ENCODE measurements at places on chromosomes 2 and 18.
A peak's percentile ranks its signal among the peaks of the same experiment; 100 is the strongest.

DNA sequence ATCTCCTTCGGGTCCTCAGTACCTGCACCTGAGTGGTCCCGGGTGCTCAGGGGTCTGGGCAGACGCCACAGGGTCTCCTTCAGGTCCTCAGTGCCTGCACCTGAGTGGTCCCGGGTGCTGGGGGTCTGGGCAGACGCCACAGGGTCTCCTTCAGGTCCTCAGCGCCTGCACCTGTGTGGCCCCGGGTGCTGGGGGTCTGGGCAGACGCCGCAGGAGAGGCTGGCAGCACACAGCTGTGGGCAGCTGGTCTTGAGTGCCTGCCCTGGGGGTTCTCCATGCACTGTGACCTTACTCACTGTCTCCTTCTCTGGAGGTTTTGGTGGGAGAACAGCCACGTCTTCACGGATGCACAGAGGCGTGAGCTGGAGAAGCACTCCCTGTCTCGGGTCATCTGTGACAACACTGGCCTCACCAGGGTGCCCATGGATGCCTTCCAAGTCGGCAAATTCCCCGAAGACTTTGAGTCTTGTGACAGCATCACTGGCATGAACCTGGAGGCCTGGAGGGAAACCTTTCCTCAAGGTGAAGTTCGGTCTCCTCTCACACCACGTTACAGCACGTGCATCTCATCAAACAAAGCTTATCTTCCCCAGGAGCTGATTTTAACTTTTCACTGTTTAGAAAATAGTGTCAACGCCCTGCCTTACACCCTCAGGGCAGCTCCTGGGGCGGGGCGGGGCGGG is 82.6 kb downstream of the TPO start:
- DNase-seq, result no peak
- H3K27ac ChIP-seq, result no peak overlapping the region
- no peaks in the 10 kb centered on the region for H3K4me1 ChIP-seq
- H3K27me3 ChIP-seq, result peaks cover 13% of the 10 kb centered on the region
- no peaks in the 10 kb centered on the region for H3K36me3 ChIP-seq

- peaks cover 15% of the 10 kb centered on the region for H3K4me1 ChIP-seq
- H3K36me3 ChIP-seq, result peaks cover 41% of the 10 kb centered on the region
- H3K27me3 ChIP-seq, result no peaks in the 10 kb centered on the region
Measured at GRCh38 chr2:27441958-27442919, at the start of gene KRTCAP3. TSS of gene KRTCAP3 (plus strand) at chr2:27442381. CDS start at chr2:27442413, 32 bp downstream.

DNA sequence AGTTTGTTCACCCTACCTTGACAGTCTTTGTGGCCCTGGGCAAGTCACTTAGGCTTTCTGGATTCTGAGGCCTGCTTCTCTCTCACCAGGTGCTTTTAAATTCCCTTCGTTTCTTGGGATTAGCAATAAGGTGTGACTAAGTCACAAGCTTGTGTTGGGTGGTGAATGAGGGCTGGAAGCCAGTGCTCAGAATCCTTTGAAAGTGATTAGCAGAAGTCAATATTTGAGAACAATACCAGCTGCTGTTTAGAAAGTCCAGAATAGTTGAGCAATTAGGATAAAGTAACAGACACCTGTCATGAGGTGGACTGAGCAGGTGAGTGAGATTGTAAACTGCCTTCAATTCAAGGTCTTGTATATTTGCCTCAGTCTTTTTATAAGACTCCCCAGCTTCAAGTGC is 19.3 kb upstream of the MGAT5 start:
- H3K4me1 ChIP-seq, result peaks cover 70% of the 10 kb centered on the region
- H3K27me3 ChIP-seq, result no peaks in the 10 kb centered on the region
- no peak for DNase-seq
- H3K27ac ChIP-seq, result peak overlapping the region; percentile 64

DNA sequence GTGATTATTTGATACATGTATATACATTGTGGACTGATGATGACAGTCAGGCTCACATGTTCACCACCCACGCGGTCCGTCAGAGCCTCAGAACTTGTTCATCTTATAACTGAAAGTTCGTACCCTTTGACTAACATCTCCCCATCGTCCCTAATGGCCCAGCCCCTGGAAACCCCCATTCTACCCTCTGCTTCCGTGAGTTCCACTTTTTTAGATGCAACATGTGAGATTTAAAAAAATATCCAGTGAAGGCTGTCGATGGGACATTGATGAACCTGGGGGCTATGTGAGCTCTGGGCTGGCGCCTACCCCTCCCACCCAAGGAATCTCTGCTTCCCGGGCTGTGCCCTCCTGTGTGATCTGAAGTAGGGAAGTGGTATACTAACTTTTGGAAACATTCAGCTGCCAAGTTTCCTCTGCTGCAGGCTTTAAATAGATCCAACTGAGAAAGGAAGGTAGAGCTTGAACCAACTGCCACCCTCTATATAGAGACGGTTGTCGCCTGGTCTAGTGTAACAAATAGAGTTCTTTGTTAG is 163.8 kb downstream of the FAM210A start:
- no peak overlapping the region for H3K4me3 ChIP-seq
- peak; percentile 48 for DNase-seq
- no peaks in the 10 kb centered on the region for H3K27me3 ChIP-seq
- H3K4me1 ChIP-seq, result peaks cover 47% of the 10 kb centered on the region

GRCh38 chr2:144937910-144938709 is 418.2 kb upstream of the ZEB2 start:
- H3K27ac ChIP-seq, result no peak overlapping the region

- no peak for DNase-seq
- H3K36me3 ChIP-seq, result no peaks in the 10 kb centered on the region
- no peak overlapping the region for H3K4me3 ChIP-seq
- H3K27me3 ChIP-seq, result no peaks in the 10 kb centered on the region
- no peak overlapping the region for H3K27ac ChIP-seq
- H3K4me1 ChIP-seq, result no peaks in the 10 kb centered on the region
Measured at GRCh38 chr2:164198256-164198655, 423.0 kb downstream of the GRB14 start.

GRCh38 chr2:104766683-104767082 is 87.2 kb upstream of the POU3F3 start:
- H3K4me1 ChIP-seq, result no peaks in the 10 kb centered on the region
- no peak overlapping the region for H3K27ac ChIP-seq
- H3K4me3 ChIP-seq, result no peak overlapping the region
- DNase-seq, result no peak
- no peaks in the 10 kb centered on the region for H3K36me3 ChIP-seq

DNA sequence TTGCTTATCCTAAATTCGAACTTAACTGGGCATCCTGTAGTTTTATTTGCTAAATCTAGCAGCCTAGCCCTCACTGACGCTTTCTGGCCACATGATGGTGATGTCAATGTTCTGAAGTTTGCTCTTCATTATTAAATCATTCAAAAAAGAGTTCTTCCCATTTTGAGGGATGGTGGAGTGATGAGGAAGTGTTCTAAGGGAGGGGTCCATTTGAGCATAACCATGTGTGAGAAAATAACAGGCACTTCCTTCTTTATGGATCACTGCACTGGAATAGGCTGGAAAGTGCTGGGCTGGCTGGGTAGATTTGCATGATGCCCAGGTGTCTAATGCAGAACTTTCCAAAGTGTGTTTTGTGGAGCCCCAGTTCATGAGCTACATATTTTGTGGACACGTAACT is 74.2 kb downstream of the TNFRSF11A start:
- peaks cover 20% of the 10 kb centered on the region for H3K4me1 ChIP-seq
- no peaks in the 10 kb centered on the region for H3K27me3 ChIP-seq
- no peak overlapping the region for H3K4me3 ChIP-seq
- H3K36me3 ChIP-seq, result no peaks in the 10 kb centered on the region
- DNase-seq, result no peak
- no peak overlapping the region for H3K27ac ChIP-seq

GRCh38 chr18:13256444-13257305 is 38.1 kb downstream of the LDLRAD4 start:
- peaks cover 19% of the 10 kb centered on the region for H3K4me1 ChIP-seq
- no peak overlapping the region for H3K27ac ChIP-seq
- H3K27me3 ChIP-seq, result peaks cover 12% of the 10 kb centered on the region

GRCh38 chr2:213224366-213224765 is 59.9 kb upstream of the SPAG16 start:
- H3K36me3 ChIP-seq, result no peaks in the 10 kb centered on the region
- no peak for DNase-seq
- no peaks in the 10 kb centered on the region for H3K4me1 ChIP-seq
- H3K4me3 ChIP-seq, result no peak overlapping the region
- no peaks in the 10 kb centered on the region for H3K27me3 ChIP-seq

DNA sequence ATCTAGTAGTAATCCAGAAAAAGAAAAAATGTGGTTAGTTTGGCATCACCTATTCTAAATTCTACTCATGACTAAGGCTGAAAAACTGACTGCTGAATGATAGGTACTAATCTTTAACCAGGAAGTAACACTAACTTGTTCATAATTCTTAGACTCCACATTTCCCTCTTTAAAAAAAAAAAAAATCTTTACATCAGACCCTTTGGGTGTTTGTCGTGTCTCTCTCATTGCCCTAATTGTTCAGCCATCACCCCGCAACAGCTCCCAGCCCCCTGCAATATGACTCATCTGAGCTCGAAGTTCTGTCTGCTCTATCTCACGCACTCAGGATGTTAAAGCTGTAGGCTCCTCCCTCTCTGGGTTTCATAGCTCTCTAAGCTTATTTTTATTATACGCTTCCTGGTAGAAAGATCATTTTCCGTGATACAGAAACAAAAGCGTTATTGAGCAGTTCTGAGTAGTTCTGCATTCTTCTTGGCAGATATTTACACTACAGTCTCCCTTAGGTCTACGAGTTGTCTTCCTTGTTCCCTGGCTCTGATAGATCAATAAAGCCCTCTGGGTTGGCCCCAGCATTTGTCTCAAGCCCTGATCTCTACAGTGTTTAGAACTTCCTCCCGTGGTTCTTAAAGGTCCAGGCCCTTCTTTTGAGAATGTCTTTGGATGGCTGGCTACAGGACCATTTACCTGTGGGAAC is 95.6 kb downstream of the TNFRSF11A start:
- peaks cover 9% of the 10 kb centered on the region for H3K36me3 ChIP-seq
- peaks cover 67% of the 10 kb centered on the region for H3K4me1 ChIP-seq
- H3K27me3 ChIP-seq, result peaks cover 3% of the 10 kb centered on the region
- peak; percentile 82 for DNase-seq
- peak overlapping the region; percentile 59 for H3K4me3 ChIP-seq

DNA sequence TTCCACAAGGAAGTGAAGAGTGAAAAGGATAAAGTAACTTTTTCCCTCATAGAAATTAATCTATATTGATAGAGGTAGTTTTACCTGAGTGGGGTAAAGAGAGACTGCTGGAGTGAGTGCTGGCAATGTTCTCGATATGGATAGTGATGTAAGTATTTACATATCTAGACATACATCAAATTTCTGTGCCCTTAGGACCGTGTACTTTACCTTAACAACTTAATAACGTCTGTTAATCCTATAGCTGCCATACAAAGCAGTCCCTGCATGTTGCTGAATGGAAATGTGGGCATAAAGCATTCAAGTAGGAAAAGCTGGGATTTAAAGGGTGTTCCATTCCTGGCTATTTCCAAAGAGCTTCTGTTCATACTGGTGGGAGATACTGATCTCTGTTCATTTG is 162.4 kb upstream of the NOSTRIN start:
- no peaks in the 10 kb centered on the region for H3K27me3 ChIP-seq
- no peaks in the 10 kb centered on the region for H3K36me3 ChIP-seq
- H3K4me1 ChIP-seq, result peaks cover 7% of the 10 kb centered on the region
- no peak for DNase-seq
- H3K4me3 ChIP-seq, result no peak overlapping the region

GRCh38 chr2:237312021-237312755 is 101.8 kb downstream of the COL6A3 start:
- H3K36me3 ChIP-seq, result no peaks in the 10 kb centered on the region
- H3K4me3 ChIP-seq, result no peak overlapping the region
- no peaks in the 10 kb centered on the region for H3K4me1 ChIP-seq
- H3K27me3 ChIP-seq, result peaks cover 10% of the 10 kb centered on the region

DNA sequence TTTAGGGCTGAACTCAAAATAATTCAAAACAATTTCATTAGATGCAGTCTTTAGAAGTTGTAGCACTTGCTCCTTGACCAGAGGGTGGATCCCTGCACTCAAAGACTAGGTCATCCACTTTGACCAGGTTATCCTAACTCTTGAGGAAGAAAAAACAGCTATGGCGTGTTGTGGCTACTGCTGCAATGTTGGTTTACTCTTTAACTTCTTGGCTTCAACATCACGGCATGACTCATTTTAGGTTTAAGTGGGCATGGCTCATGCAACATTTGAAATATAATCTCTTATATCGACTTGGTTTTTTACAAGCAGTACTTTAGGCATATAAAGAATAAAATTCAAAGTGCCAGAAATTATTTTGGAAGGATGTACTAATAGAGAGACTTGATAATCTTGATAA is 35.4 kb downstream of the ANKRD29 start:
- peaks cover 7% of the 10 kb centered on the region for H3K4me1 ChIP-seq
- H3K36me3 ChIP-seq, result no peaks in the 10 kb centered on the region
- no peak overlapping the region for H3K4me3 ChIP-seq

DNA sequence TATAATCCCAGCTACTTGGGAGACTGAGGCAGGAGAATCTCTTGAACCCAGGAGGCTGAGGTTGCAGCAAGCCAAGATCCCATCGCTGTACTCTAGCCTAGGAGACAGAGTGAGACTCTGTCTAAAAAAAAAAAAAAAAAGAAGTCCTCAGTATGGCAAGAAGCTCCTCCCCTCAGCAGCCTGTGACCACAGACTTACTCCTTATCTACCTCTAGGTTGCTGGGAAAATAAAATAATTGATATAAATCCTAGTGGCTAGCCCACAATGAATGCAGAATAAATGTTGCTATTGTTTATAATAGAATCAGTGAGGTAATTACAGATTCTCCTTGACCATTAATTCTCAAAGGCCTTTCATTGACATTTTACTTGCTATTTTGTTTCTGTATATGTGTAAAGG is 70.6 kb downstream of the IRS1 start:
- H3K36me3 ChIP-seq, result no peaks in the 10 kb centered on the region
- peaks cover 8% of the 10 kb centered on the region for H3K4me1 ChIP-seq
- no peak overlapping the region for H3K27ac ChIP-seq
- no peak overlapping the region for H3K4me3 ChIP-seq
- no peak for DNase-seq

GRCh38 chr2:66170744-66171330 is 264.1 kb upstream of the MEIS1 start:
- no peak overlapping the region for H3K27ac ChIP-seq
- DNase-seq, result no peak
- no peaks in the 10 kb centered on the region for H3K36me3 ChIP-seq
- no peaks in the 10 kb centered on the region for H3K27me3 ChIP-seq
- no peaks in the 10 kb centered on the region for H3K4me1 ChIP-seq
- no peak overlapping the region for H3K4me3 ChIP-seq

- no peak for DNase-seq
- peaks cover 5% of the 10 kb centered on the region for H3K4me1 ChIP-seq
- H3K27me3 ChIP-seq, result peaks cover 28% of the 10 kb centered on the region
- no peaks in the 10 kb centered on the region for H3K36me3 ChIP-seq
Measured at GRCh38 chr2:95375532-95376150, 26.9 kb upstream of the FAHD2A start.

DNA sequence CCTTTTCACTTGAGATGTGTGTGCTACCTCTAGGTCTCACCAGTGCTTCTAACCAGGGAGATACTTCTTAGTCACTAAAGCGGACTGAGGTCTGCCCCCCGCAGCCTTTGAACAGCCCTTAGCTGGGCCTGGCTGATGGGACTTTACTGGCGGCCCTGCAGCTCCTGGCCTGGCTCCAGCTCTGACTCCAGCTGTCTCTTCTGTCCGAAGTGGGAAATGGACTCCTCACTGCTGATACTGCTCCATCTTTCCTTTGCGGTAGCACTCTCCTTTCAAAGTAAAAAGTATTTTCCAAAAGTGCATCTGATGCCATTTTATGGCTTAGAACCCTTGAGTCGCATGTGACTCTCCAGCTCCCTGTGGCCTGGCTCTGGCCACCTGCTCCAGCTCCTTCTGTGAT is 64.5 kb downstream of the ATP9B start:
- DNase-seq, result no peak
- H3K4me3 ChIP-seq, result no peak overlapping the region
- peaks cover 27% of the 10 kb centered on the region for H3K36me3 ChIP-seq
- H3K27ac ChIP-seq, result no peak overlapping the region
- H3K4me1 ChIP-seq, result no peaks in the 10 kb centered on the region
- H3K27me3 ChIP-seq, result no peaks in the 10 kb centered on the region
